Hepatocyte (in vitro differentiated cells): ENCODE measurements at places on chromosomes 13 and 19.
A peak's percentile ranks its signal among the peaks of the same experiment; 100 is the strongest.

DNA sequence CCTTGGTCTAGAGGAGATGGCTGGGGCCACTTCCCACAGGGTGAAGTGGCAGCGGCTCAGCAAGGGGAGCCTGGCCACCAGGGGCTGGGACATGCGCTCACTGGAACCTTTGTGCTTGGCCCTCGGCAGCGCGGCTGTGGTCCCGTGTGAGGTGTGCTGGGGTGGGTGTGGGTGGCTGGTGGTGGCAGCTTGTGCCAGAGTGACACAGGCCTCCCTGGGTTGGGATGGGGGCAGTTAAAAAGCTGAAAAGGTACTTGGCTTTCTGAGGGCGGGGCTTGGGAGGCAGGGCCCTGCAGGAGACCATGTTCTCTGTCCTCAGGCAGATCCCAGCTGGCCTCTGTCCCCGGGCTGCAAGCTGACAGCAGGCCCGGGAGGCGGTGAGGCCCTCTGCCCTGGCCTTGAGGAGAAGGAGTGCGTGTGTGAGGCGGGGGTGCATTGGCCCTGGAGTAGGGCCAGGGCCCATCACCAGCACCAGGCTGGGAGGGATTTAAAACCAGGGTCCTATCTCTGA, 17.3 kb downstream of the MPND start:
- peak; percentile 52 for DNase-seq

DNA sequence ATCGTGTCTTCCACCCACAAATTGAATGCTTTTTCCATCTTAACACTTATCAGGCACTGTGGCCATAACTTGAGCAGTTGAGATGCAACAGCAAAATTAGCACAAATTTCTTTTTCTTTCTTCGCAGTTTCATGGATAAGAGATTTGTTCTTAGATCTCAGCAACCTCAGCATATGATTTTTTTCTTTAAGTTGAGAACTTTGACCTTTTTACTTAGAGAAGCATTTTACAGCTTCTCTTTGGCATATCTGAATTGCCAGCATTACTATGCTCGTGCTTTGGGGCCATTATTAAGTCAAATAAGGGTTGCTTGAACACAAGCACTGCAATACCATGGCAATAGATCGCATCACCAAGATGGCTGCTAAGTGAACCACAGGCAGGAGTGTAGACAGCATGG, 16.1 kb downstream of the USPL1 start:
- DNase-seq, result no peak

DNA sequence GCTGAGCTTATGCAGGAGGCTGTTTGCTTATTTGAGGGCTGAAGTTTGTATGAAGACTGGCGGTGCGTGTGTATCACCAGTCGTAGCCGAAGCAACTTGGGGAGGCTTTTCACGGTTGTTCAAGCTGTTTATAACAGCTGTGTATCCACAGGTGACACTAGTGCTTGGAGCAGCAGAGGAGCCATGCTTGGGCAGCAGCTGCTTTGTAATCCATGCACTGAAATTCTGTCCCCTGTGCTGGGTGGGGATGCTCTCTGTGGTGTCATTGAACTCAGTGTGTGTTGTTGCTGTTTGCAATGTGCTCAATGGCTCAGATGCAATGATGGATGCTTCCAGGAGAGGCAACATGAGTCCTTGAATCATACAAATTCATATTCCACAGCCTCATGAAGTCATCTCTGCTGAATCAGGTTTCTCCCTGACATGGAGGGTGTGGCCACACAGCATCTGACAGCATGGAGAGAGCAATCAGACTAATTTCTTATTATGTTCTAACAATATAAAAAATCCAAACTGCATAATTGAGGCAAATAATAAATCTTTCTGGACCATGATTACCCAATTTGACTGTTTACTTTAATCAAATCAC, 18.8 kb upstream of the GTF3A start:
- DNase-seq, result no peak

- DNase-seq, result no peak
Measured at GRCh38 chr19:18183529-18183928, 9.5 kb upstream of the MPV17L2 start.

GRCh38 chr13:109971456-109972090, 185.2 kb upstream of the IRS2 start:
- DNase-seq, result no peak

- DNase-seq, result no peak
Measured at GRCh38 chr13:44278166-44278565, 95.5 kb upstream of the SERP2 start.

- DNase-seq, result no peak
Measured at GRCh38 chr13:27744801-27745200, 47.5 kb upstream of the GSX1 start.

DNA sequence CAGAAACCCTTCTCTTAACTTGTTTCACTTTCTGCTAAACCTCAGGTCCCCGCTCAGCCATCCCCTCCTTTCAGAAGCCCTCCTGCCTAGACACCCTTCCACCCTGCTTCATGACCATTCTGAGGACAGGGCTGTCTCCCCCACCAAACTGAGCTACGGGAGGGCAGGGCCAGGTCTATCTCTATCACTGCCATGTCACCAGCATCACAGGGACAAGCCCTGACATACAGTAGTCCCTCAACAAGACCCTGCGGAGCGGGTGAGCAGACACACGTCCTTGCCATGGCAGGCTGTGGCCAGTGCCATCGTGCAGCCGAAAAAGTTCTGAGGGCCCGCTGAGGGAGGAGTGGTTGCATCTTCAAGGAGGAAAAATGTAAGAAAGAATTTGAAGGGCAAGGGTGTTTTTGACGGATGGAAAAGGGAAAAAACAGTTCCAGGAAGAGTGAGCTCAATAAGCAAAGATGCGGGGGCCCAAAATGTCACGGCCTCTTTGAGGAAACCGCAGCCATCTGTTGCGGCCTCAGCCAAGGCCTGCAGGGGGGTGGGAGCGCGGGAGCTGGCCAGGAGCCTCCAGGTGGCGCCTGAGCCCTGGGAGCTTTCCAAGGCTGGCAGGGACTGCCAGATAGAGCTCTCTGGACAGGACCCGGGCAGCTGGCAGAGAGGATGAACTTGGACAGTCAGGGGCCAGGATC, 8.1 kb downstream of the PTGIR start:
- DNase-seq, result peak; percentile 83

- DNase-seq, result no peak
Measured at GRCh38 chr19:13020002-13020414, 24.7 kb downstream of the NFIX start.
